ENCODE measurements at places on chromosomes 5 and 9. TPM values are rescaled to one million over a fixed set of nuclear protein-coding genes. Genes with fewer than 3 reads are reported as not detected.

NUTM2F gene
- polyA plus RNA-seq, result not detected

ZBTB34 gene
- polyA plus RNA-seq, result 0.99 TPM

CATSPER3 gene
- polyA plus RNA-seq, result not detected

CENPK gene
- 32.7 TPM for polyA plus RNA-seq

PFN3 gene
- not detected for polyA plus RNA-seq
